ENCODE measurements at places on chromosomes 13 and 19.

GRCh38 chr13:33757713-33758112, 60.2 kb upstream of the RFC3 start:
- no peak for DNase-seq

GRCh38 chr19:48724796-48725753, 5.5 kb upstream of the MAMSTR start:
- DNase-seq = no peak

DNA sequence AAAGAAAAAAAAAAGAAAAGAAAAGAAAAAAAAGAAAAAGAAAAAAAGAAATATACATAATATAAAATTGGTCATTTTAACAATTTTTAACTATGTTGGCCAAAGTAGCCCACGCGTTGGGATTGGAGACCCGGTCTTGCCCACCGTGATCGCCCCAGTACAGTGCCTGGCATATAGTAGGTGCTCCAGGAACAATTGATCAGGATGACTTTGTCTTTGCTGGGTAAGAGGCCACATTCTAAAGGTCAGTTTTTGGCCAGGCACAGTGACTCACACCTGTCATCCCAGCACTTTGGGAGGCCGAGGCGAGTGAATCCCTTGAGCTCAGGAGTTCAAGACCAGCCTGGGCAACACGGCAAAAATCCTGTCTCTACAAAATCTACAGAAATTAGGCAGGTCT, 3.8 kb upstream of the ANGPTL4 start:
- DNase-seq = no peak

DNA sequence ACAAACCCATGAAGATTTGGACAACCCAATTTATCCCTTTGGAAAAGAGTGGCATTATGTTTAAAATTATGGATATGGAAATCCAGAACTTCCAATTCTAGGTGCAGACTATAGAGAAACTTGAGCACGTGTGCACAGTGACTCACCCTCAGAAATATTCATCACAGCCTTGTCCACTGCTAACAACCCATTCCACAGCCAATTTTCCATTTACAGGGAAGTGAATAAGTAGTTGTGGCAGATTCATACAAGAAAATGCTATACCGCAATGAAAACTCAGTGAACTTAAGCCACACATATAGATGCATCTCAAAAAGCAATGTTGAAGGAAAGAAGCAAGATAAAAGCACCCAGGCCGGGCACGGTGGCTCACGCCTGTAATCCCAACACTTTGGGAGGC, 133.3 kb downstream of the USP12 start:
- no peak for DNase-seq

DNA sequence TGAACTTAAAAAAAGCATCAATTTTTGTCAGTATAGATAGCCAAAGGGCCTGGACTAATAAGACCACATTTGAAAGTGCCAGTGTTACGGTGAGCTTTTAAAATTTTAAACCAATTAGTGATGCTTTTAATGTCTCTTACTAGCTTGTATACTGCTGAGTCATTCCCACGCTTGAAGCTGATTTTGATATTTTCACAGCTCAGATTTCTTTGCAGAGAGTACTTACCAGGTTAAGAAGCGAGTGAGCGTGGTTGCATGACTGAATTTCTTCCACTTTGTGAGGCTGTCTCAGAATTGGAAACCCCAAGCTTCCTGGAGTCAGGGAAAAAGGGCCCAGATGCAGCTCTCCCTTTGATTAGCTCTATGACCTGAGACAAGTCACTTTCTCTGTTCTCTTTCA, 74.5 kb upstream of the NBEA start:
- no peak for DNase-seq

GRCh38 chr19:19361075-19361594, 40.5 kb downstream of the MAU2 start:
- DNase-seq = peak; percentile 46

GRCh38 chr13:111201304-111201940, 86.3 kb downstream of the ARHGEF7 start:
- DNase-seq = no peak

- no peak for DNase-seq
These were observed 451 bp downstream of the NOSIP start for GRCh38 chr19:49579947-49580263.

GRCh38 chr19:10625762-10626138, 397 bp downstream of the SLC44A2 start:
- no peak for DNase-seq

DNA sequence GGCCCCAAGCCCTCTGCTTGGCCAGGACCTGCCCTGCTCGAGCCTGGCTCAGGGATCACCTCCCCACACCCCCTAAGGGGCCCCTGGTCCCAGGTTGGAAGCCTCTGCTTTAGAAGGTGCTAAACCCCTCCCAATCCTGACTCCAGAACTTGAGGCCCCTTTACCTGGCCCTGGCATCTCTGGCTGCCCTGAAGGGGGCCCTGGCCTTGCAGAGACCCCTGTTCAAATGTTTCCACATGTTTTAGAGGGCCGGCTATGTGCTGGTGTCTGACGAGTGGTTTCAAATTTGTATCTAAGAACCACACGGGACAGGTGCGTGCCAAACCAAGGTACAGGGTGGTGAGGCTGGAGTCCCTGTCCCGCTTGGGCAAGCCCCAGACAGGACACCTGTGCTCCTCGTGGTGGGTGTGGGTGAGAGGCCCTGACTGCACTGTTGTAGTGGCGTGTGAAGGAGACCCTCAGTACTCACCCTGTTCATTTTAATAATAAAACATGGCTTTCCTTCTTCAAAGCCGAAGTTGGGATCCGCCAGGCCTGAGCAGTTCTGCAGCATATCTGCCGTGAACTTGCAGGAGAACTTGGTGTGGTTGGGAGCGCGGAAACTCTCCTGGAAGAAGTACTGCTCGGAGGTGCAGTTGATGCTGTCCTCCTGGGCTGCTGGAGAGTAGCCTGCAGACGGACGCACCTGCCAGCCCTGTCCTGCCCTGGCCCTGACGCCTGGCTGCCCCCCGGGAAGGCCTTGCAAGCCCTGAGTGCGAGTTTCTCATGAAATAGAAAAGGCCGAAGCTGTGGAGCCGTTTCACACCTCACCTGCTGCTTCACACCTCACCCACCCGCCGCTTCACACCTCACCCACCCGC, 5.4 kb downstream of the ATP4B start:
- no peak for DNase-seq

DNA sequence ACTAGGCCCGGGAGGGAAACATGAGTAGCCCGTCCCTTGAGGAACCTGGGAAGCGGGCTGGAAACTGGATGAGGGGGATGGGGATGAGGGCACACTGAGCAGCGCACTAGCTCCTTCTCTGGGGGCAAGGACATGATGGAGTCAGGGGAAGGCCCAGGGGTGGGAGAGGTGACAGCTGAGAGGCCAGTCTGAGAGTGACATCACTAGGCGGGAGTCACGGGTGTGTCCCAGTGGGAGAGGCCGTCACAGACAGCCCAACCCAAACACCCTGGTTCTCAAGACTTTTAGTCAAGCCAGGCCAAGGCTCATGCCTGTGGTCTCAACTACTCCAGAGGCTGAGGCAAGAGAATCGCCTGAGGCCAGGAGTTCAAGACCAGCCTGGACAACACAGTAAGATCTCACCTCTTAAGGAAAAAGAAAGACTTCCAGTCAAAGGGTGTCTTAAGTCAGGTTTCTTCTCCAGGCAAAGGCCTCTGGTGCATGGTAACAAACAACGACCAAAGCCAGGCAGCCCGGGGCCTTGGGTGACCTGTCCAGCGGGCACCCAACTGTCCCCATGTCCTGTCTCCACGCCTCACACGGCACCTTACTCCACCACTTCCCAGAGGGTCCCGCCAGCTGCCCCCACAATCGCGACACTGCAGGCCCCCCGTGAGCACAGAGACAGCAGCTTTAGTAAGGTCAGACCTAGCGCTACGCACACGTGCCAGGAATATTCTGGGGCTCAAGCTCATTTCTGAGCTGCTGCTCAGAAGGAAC, 25.5 kb upstream of the TIMM44 start:
- no peak for DNase-seq

GRCh38 chr19:55579766-55580621, 654 bp downstream of the ZNF579 start:
- DNase-seq = no peak

DNA sequence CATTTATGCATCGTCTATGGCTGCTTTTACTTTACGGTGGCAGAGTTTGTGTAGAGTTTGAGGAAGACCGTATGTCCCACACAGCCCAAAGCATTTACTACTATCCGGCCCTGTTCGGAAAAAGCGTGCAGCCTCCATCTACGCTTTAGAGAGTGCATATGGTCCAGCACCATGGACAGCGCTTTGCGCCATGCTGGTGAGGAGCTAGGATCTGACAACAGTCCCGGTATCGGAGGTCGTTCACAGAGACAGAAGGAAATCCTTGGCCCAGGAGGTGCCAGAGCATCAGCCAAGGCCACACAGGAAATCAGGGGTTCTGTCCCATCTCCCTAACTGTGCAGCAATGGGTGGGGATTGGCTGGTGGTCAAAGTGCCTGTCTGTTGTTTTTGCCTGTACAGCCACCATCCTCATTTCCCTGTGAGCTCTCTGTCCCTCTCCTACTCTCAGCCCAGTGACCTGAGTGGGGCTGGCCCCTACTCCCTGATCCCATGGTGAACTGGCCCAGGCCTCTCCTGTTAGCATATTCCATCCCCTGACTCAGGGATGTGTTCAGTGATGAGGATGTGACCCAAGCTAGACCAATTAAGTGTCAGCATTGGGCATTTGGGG, 16.2 kb upstream of the PRODH2 start:
- DNase-seq = peak; percentile 9

GRCh38 chr19:22545751-22546150, 88.4 kb upstream of the ZNF492 start:
- no peak for DNase-seq

Data from stimulated activated CD8-positive, alpha-beta memory T cell treated with anti-CD3 and anti-CD28 coated beads, Interleukin-2, amount 100 ng/mL, for 1 hour (primary cell).